ENCODE measurements at places on chromosomes 7 and 10.

- no peak for DNase-seq
These were observed 212.6 kb upstream of the FZD8 start for GRCh38 chr10:35854661-35855060.

DNA sequence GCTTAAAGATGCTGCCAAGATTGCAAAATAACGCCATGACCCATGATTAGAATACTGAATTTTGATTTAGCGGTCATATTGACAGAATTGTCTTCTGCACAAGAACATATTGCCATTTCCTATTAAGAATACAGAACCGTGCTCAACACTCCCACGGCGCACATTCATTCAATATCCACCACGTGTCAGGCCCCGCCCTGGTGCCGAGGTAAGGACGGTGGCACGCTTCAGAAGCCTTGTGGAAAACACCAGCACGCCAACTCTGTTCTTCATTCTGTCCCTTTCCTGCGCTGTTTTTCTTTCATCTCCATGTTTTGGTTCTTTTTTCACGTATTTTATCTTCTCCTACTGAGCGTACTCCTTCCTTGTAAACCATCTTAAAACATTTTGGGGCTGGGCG lies 189.3 kb downstream of the ZMYND11 start:
- DNase-seq: no peak

GRCh38 chr10:50417886-50418830 lies 166.8 kb upstream of the ASAH2 start:
- DNase-seq: peak; percentile 84

- no peak for DNase-seq
These were observed 42.9 kb upstream of the CNPY1 start for GRCh38 chr7:155589001-155589980.

GRCh38 chr7:139777133-139777891 lies 486 bp downstream of the HIPK2 start:
- peak; percentile 47 for DNase-seq

GRCh38 chr7:2764621-2765020 lies 76.6 kb downstream of the AMZ1 start:
- DNase-seq: no peak

- DNase-seq: no peak
These were observed 10.2 kb upstream of the FAM13C start for GRCh38 chr10:59372543-59372942.

GRCh38 chr7:41028580-41028979 lies 674.3 kb downstream of the INHBA start:
- DNase-seq: no peak

GRCh38 chr7:120805636-120806388 lies 52.1 kb downstream of the TSPAN12 start:
- DNase-seq: peak; percentile 86

DNA sequence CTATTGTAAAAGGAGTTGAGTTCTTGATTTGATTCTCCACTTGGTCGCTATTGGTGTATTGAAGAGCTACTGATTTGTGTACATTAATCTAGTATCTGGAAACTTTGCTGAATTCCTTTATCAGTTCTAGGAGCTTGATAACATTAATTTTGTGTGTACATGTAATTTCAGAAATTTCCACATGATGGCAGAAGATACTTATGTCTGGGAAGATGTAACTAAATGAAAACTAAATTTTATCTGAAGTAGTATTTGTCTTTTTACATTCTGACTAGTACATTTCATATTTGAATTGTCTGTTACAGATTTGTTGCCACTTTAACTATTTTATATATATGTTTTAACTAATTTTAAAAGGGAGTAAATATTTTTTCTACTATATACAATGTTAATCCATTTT lies 27.6 kb downstream of the SDHAF3 start:
- no peak for DNase-seq

DNA sequence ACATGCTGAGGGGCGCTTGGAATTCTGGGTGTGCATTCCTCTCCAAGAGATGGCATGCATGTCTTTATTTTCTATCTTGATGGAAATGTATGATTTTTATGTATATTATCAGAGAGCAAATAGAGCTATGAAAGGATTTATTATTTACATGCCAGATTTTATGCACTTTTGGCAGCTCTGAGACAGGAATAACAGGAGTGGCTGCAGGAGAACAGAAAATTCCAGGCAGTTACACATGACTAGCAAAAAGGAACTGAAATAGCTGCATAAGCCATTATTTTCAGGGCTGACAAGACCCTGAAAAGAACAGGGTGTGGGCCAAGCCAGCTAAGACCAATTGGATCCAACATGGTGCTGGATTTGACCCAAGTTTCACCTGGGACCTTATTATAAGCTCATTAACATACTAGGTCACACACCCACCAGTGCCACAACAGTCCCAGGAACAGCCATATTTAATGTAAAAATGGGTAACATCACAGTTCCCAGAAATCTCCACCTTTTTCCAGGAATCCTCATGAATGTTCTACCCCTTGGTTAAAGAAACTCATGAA lies 43.2 kb upstream of the ACSL5 start:
- no peak for DNase-seq

DNA sequence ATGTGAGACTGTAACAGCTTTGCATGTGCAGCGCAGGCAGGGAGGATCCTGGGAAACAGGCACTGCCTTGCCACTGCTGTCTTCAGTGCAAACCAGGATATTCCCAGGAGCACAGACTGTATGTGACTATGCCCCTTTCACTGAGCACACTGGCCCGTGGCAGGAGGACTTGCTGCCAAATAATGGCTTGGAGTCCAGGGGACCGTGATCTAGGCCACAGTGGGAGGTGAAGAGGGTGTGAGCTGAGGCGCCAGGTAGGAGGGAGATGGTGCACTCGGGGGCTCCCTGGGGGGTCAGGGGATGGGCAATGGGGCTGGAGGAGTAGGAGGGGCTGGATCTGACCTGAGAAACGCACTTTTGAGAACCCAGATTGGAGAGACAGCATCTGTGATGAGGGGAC lies 193.4 kb upstream of the ZNF32 start:
- no peak for DNase-seq

DNA sequence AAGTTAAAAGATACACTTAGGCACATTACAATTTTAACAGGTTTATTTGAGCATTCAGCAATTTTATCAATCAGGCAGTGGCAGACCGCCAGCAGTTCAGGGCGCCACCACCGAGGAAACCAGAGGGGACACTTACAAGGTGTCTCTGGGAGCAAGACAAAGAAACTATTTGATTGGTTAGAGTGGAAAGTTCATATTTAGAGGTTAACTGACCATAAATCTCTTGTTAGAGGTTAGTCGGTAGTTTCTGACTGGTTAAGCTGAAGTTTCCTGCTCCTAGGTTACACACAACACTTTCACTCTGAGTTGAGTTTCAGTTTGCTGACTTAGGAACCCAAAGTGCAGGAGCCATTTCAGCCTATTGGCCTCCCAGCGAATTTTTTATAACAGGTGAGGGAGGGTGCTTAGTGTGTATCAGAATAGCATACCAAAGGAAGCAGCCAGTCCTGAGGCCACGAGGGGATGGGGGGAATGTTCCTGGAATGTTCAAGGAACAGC lies 10.8 kb upstream of the PVRIG start:
- DNase-seq: peak; percentile 46

GRCh38 chr10:119655566-119656001 lies 4.4 kb downstream of the BAG3 start:
- DNase-seq: no peak

DNA sequence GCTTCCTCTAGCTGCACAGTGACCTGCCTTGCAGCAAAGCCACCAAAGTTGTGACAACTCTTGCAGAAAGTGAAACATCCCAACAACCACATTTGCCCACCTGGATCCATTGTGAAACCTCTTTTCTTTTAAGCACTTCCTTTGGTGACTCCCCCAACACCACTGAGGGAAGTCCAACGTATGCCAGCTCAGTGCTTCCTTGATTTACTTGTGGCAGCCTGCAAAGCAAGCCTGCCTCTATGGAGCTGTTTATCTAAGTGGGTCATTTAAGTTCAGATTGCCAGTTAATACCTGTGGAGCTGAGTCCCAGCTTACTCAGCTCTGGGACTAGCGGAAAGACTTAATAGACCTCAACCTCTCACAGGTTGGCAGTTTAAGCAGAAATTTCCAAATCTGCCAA lies 230.8 kb upstream of the GHITM start:
- DNase-seq: no peak

- DNase-seq: no peak
These were observed 331.1 kb downstream of the SEMA3D start for GRCh38 chr7:84855758-84856157.

- no peak for DNase-seq
These were observed 47.0 kb downstream of the KCNMA1 start for GRCh38 chr10:77590344-77591237.

DNA sequence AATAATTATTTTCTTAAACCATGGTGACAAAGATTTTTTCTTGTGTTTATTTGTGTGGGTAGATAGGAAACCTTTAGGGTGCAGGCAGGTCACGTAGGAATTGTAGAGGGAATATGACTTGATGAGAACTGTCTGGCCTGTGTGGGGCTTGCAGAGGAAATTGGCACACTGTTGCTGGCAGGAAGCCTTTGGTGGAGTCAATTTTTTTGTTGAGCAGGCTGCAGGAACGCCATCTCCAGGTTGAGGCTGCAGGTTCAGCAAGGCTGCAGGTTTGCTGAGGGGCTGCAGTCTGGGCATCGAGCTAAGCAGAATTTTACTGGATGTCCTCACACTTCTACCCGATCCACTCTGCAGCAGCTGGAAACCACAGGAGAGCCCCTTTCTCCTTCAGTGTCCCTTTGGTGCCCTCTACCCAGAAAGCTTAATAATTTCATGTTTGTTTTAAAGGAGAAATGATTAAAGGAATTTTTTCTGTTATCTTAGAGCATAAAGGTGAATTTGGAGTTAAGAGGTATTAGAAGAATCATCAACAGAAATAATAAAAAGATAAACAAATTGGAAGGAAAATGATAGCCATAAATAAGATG lies 37.0 kb downstream of the TBC1D12 start:
- peak; percentile 30 for DNase-seq

DNA sequence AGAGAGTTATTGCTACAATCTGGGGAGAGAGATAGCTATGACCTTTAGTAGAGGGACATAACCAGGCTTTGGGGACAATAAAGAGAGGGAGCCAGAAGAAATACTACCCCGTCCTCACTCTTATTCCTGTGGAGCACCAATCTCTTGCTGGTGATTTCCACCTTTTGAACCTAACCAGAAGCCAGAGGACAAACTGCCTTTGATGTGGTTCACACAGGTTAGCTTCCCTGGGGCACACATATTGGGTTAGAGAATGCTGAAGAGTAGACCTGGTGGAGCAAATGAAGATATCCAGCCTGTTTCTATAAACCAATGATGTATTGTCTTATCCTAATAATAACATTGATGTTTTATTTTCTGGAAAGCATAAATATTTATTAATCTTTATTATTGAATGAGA lies 399.3 kb downstream of the HTR7 start:
- DNase-seq: no peak

- no peak for DNase-seq
These were observed 34.6 kb upstream of the PDK4 start for GRCh38 chr7:95630702-95631458.

DNA sequence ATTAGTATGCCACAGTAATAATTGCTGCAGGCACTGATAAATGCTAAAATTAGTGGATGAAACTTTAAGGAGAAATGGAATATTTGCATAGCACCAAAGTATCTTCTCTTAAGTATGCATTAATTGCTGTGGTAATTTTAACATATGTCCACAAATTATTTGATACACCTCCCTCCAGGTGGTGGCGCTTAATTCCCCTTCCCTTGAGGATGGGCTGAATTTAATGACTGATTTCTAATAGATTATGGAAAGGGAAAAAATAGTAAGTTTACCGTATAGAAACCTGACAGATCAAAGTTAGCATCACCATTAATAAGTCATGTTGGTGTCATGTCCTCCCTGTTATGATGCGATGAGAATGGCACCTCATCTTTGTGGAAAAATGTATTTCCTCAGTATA lies 519.2 kb downstream of the TFEC start:
- DNase-seq: no peak

DNA sequence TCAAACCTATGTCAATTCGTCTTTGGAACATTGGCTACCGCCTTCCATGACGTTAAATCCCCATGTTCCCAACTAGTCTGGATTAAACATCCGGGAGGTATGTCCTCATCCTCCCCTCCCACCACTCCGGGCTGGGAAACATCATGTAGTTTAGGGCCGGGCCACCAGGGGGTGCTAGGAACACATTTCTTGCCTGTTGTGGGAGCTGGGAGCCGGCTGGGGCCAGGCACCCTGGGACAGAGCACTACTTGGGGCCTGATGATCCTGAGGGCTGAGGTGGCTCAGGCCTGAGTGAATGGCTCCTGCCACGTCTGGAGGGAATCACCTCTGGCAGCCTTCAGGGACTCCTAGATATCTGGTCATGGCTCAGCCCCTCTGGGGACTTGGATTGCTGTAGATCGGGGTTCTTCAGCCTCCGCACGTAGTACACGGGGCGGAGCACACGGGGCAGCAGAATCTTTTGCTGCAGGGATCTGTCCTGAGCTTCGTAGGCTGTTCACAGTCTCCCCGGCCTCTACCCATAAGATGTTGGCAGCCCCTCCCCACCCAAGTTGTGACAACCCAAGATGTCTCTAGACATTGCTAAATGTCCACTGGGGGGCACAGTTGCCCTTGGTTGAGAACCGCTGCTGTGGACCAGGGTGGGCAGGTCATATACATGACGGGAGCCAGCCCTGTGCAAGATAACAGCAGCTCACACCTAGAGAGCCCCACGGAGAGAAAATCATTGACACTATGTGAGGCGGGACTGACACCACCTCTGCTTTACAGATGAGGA lies 141.2 kb upstream of the ZNF716 start:
- DNase-seq: peak; percentile 3

GRCh38 chr10:128854204-128854603 lies 612.8 kb upstream of the MGMT start:
- no peak for DNase-seq

DNA sequence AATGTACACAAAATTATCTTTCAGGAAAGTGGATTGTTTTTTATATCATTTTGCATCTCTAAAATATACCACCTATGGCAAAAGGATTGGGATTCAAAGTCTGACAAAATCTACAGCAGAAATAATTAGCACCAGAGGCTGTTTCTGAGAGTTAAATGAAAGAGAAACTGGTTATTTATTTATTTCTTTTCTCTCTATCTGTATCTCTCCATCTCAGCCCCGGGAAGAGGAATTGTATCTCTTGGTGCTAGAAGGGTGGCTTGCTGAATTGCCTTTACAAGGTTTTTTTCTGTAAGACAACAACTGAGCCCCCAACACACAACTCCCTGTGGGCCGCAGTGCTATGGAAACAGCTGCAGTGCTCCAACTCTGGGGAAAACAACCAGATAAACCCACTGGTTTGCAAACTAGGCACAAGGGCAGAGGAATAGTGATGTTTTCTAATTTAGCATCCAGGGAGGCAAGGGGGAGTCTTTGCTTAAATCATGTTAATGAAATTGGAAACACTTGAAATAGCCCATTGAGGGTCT lies 249.0 kb downstream of the KCNMA1 start:
- DNase-seq: no peak

- no peak for DNase-seq
These were observed 79.8 kb upstream of the NEBL start for GRCh38 chr10:20976891-20977290.

- DNase-seq: no peak
These were observed 43.6 kb upstream of the JAZF1 start for GRCh38 chr7:28224172-28224571.

DNA sequence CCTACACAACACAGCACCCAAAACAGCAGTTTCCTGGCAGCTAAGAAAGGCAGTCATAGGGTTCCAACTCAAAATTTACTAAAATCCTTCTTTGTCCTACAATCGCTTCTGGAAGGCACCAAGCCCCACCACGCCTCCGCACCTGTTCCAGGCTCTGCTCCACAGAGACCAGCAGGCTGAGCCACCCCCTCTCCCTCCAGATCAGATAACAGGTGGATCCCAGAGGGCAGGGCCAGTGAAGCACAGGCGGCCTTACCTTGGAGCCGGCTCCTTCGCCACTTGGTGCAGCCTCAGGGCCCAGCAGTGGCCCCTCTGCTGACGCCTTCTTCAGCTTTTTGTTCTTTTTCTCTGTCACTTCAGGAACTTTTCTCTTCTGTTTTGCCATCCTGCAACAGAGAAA lies 33.0 kb downstream of the ZFAND2A start:
- no peak for DNase-seq

All from GM23338 (cell line).